MM.1S (cell line): ENCODE measurements at places on chromosomes 12 and 14.

- no peaks in the 10 kb centered on the region for H3K4me1 ChIP-seq
- no peak for DNase-seq
- no peak overlapping the region for H3K27ac ChIP-seq
Observed at GRCh38 chr12:53935383-53936341, 3.0 kb upstream of the HOXC13 start.

GRCh38 chr14:33767586-33768457 is 183.1 kb downstream of the EGLN3 start:
- H3K27ac ChIP-seq = no peak overlapping the region
- no peak for DNase-seq
- H3K4me3 ChIP-seq = no peak overlapping the region

- H3K27ac ChIP-seq = no peak overlapping the region
- no peaks in the 10 kb centered on the region for H3K4me1 ChIP-seq
- H3K36me3 ChIP-seq = peaks cover 10% of the 10 kb centered on the region
- no peak for DNase-seq
- H3K27me3 ChIP-seq = no peaks in the 10 kb centered on the region
Observed at GRCh38 chr12:2805143-2805520, 7.3 kb upstream of the ITFG2 start.

DNA sequence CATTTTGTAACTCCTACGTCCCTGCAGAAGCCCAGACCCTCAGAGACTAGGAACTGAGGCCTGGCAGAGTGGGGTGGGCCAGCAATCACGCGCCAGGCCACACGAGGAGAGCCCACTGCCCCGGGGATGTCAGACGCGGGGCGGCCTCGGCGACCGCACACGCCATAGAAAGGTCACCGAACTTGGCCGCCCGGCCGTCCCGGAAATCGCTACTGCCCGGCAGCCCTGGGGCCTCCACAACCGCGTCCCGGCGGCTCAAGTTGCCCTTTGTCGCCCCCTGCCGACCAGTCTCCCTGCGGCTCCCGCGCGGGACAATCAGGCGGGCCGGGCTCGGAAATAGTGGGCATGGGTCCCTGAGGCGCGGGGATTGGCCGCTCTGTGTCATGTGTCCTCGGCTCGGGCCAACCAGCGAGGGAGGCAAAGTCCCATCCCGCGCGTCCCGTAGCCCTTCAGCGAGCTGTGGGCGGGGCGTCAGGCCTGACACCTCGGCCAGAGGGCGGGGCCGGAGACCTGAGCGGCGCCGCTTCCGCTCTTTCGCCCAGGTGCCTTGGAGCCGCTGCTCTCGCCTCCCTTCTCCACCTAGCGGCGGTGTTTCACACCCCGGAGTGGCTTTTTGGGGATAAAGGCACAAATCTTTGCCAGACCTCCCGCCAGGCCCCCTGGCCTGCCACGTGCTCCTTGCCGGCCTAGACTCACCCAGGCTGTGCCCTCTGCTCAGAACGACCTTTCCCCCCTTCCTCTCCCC is 33.4 kb upstream of the DEGS2 start:
- H3K27me3 ChIP-seq = no peaks in the 10 kb centered on the region
- H3K36me3 ChIP-seq = no peaks in the 10 kb centered on the region
- peak; percentile 96 for DNase-seq
- peak overlapping the region; percentile 34; the same call in 1 of the 2 replicates for H3K27ac ChIP-seq
- H3K4me1 ChIP-seq = peaks cover 5% of the 10 kb centered on the region; the same call in 1 of the 2 replicates

DNA sequence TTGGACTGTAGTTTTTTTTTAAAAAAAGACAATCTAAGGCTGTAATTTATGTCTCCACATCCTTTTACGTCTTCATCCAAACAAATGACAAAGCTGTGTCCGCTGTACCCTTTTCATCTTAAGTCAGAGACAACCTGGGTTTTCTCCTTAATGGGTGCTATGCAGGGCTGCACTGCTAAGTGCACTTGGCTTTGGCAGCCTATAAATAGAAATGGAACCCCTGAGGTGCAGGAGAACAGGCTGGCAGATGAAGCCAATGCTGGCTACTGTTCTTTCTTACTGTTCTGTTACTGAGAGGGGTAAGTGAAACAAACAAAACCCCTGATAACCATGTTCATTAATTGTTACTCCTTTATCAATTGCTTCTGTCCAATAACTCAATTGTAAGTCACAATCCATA is 47.1 kb upstream of the KICS2 start:
- no peaks in the 10 kb centered on the region for H3K36me3 ChIP-seq
- H3K4me1 ChIP-seq = no peaks in the 10 kb centered on the region
- H3K27ac ChIP-seq = no peak overlapping the region
- no peak overlapping the region for H3K4me3 ChIP-seq
- no peaks in the 10 kb centered on the region for H3K27me3 ChIP-seq

DNA sequence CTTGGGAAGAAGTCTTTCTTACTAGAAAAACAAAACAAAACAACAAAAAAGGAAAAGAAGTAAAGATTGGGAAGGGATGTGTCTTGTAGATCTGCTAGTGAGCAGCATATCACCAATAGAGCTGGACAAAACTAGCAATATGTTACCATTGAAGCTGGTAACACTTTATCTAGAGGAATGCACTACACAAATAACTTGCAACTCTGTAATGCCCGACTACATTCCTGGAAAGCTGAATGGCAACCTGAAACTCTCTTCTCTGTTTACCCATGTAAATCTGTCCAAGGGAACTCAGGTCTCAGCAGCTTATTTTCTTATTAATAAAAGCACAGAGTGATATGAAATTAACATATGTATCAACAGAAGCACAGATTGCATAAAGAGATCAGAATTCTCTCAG is 624.4 kb downstream of the KCNH5 start:
- H3K4me3 ChIP-seq = no peak overlapping the region
- no peaks in the 10 kb centered on the region for H3K4me1 ChIP-seq
- H3K27ac ChIP-seq = no peak overlapping the region
- H3K36me3 ChIP-seq = no peaks in the 10 kb centered on the region
- no peaks in the 10 kb centered on the region for H3K27me3 ChIP-seq

GRCh38 chr14:90811641-90812040 is 4.6 kb downstream of the TTC7B start:
- H3K27ac ChIP-seq = no peak overlapping the region
- H3K36me3 ChIP-seq = no peaks in the 10 kb centered on the region
- no peaks in the 10 kb centered on the region for H3K27me3 ChIP-seq
- no peak overlapping the region for H3K4me3 ChIP-seq
- DNase-seq = no peak

DNA sequence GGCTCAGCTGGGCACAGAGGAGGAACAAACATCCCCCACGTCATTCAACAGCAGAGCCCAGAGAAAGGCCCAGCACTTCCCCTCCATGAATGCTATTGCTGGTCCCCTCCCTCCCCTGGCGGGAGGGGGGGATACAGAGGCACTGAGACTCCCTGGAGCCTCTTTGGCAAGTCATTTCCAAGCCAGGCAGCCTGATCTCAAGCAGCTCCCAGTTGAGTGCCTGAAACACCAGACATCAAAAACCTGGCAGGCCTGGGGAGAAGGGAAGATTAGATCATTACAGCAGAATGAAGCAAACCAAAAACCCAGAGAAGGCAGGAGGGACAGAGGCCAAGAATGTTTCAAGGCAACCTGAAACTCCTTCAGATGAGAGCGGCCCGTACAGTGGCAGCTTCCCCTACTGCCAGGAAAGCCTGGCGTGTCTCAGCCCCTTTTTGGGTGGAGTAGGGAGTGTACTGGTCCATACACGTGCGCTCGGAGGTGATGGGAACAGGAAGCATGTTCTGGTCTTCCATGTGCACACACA is 92.1 kb downstream of the LRRC74A start:
- DNase-seq = no peak
- no peaks in the 10 kb centered on the region for H3K27me3 ChIP-seq
- H3K27ac ChIP-seq = no peak overlapping the region
- H3K4me1 ChIP-seq = peaks cover 2% of the 10 kb centered on the region; the same call in 1 of the 2 replicates
- H3K4me3 ChIP-seq = no peak overlapping the region

DNA sequence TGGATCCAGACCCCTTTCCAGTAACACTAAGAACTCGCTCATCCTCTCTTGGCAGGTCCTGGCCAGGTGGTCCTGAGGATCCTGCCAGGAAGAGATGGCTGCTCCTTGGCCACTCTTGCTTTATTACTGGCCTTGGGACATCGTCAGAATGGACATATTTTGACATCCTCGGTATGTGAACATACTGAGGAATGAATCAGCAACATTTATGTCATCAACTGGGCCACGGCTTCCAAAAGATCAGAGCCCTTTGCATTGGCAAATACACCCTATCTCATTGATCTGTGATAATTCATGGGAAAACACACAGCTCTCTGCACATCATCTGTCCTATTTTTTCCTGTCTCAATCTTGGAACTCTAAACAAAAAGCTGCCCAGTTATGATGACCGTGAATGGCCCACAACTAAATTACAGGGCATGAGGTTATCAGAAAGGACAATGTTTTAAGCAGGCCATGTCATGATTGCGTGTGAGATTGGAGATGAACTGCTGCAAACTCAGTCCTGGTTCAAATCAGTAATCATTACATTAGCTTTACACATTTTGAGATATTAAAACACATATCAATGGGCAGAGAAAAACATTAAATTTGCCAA is 1325.8 kb downstream of the AACS start:
- DNase-seq = no peak
- no peaks in the 10 kb centered on the region for H3K4me1 ChIP-seq
- H3K36me3 ChIP-seq = no peaks in the 10 kb centered on the region
- H3K27ac ChIP-seq = no peak overlapping the region
- no peaks in the 10 kb centered on the region for H3K27me3 ChIP-seq
- H3K4me3 ChIP-seq = no peak overlapping the region

DNA sequence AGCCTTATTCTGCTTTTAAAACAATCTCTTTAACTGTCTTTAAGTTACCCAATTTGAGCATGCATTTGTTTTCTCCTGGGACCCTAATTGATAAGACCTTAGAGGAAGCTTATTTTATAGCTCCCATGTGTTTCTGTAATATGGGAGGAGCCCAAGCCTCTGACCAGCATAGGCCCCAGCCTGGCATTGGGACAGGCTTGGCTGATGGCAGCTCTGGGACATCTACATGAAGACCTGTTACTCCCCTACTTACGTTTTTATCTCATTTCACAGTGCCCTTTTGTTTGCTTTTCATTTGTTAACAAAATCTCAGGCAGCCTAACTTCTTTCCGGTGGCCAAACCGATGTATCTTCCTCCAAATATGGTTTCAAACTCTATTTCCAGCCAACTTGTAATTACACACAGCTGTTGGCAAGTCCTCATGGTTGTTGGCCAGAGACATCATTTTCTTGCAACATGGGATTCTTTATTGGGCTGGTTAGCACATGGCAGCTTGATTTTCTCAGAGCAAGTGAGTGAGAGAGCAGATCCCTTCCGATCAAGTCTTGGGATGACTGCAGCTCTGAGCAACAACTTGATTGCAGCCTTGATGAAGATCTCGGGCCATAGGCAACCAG is 1117.5 kb downstream of the AACS start:
- no peaks in the 10 kb centered on the region for H3K27me3 ChIP-seq
- no peak for DNase-seq
- H3K4me1 ChIP-seq = no peaks in the 10 kb centered on the region
- H3K4me3 ChIP-seq = no peak overlapping the region
- H3K36me3 ChIP-seq = no peaks in the 10 kb centered on the region
- H3K27ac ChIP-seq = no peak overlapping the region

GRCh38 chr14:56657604-56658003 is 78.0 kb downstream of the TMEM260 start:
- no peak for DNase-seq
- no peaks in the 10 kb centered on the region for H3K4me1 ChIP-seq
- no peak overlapping the region for H3K4me3 ChIP-seq
- H3K36me3 ChIP-seq = no peaks in the 10 kb centered on the region

- no peak overlapping the region for H3K27ac ChIP-seq
- H3K27me3 ChIP-seq = no peaks in the 10 kb centered on the region
- no peaks in the 10 kb centered on the region for H3K4me1 ChIP-seq
- no peak overlapping the region for H3K4me3 ChIP-seq
Observed at GRCh38 chr12:56932867-56933266, 1.3 kb downstream of the SDR9C7 start.

DNA sequence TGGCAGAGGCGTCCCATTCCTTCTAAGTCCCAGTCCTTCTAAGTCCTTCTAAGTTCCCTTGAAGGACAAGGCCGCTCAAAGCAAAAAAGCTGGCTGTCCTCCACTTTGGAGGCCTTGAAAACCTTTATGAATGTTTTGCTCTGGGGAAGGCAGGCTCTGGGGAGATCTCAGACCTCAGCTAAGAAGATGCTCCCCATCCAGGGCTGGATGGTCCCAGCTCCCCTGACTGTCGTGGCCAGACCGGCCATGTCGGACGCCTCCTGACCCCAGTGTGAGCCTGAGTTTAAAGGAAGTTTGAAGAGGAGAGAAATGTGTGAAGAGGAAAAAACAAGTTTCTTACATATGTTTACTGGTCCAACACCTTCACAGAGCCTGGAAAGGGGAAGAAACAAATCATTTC is 5.9 kb downstream of the KRT84 start:
- H3K36me3 ChIP-seq = no peaks in the 10 kb centered on the region
- H3K4me3 ChIP-seq = no peak overlapping the region
- H3K27ac ChIP-seq = no peak overlapping the region

GRCh38 chr14:47674543-47675465 is 601 bp downstream of the MDGA2 start:
- H3K4me3 ChIP-seq = no peak overlapping the region
- H3K36me3 ChIP-seq = no peaks in the 10 kb centered on the region
- DNase-seq = no peak
- no peak overlapping the region for H3K27ac ChIP-seq
- H3K4me1 ChIP-seq = no peaks in the 10 kb centered on the region

- H3K27ac ChIP-seq = no peak overlapping the region
- no peaks in the 10 kb centered on the region for H3K27me3 ChIP-seq
- DNase-seq = no peak
- H3K4me3 ChIP-seq = no peak overlapping the region
- H3K4me1 ChIP-seq = no peaks in the 10 kb centered on the region
Observed at GRCh38 chr12:41795051-41795600, 349.5 kb downstream of the GXYLT1 start.

DNA sequence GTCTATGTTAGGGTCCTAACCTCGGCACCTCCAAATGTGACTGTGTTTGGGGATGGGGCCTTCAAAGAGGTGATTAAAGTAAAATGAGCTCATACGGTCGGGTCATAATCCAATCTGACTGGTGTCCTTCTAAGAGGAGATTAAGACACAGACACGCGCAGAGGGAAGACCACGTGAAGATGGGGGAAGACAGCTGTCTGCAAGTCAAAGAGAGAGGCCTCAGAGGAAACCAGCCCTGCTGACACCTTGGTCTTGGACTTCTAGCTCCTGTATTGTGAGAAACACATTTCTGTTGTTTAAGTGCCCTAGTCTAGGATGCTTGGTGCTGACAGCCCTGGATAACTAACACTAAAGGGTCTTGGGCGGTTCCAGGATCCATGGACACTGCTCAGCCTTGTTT is 109.6 kb downstream of the DICER1 start:
- no peak for DNase-seq
- H3K4me1 ChIP-seq = no peaks in the 10 kb centered on the region
- no peaks in the 10 kb centered on the region for H3K36me3 ChIP-seq
- H3K27me3 ChIP-seq = no peaks in the 10 kb centered on the region
- H3K27ac ChIP-seq = no peak overlapping the region
- H3K4me3 ChIP-seq = no peak overlapping the region

DNA sequence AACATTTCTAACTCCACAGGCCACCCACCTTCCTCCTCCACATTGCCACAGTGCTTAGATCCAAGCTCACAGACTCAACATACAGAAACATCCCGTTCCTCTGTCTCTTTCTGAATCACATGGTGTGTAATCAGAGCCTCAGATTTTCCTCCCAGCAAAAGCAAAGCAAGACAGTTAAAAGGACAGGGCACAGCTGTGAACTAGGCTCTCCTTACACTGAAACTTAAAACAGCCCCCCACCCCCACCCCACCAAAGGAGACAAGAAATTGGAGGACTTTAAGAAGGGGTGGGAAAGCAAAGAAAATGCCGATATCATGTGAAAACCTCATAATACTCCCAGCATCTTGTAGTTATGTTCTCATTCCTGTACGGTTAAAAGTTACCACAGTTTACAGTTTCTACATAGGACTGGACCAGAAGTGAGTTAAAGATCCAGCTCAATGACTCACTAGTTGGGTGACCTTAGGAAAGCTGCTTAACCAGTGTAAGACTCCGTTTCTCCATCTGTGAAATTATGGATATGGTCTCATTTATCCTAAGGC is 4.8 kb downstream of the YBX3 start:
- no peak overlapping the region for H3K4me3 ChIP-seq
- no peak for DNase-seq
- H3K27me3 ChIP-seq = no peaks in the 10 kb centered on the region
- H3K27ac ChIP-seq = no peak overlapping the region
